Activated CD8-positive, alpha-beta memory T cell treated with anti-CD3 and anti-CD28 coated beads, Interleukin-2, amount 50 U/mL, for 4 hours (primary cell): ENCODE measurements at places on chromosomes 1 and 21.

DNA sequence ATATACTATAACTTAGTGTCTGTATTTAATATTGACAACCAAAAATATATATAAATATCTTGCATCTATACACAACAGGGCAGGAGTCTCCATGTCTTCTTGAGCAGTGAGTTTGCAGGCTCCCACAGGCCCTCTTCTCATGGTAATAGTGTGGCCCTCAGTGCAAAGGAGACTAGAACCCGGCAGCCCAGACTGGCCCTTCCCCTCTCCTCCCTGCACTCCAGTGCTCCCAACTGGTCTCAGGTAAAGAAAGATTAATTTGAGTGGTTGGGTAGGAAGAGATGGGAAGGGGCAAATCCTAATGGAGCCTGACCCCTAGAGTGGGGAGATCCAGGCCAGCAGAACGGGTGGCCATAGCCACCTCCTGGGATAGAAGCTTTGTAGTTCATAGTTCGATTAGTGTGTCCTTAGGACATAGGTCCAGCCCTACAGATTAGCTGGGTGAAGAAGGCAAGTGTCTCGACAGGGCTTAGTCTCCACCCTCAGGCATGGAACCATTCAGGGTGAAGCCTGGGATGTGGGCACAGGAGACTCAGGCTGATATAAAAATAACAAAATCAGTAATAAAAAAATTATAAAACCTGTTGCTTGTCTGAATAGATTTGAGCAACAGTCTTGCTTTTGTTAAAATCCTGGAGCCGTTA lies 32.3 kb downstream of the SLC2A1 start:
- DNase-seq = no peak

- DNase-seq = no peak
Measured at GRCh38 chr1:219302697-219303096, 129.0 kb downstream of the LYPLAL1 start.

GRCh38 chr1:18090636-18091035 lies 17.0 kb upstream of the IGSF21 start:
- DNase-seq = no peak

- no peak for DNase-seq
Measured at GRCh38 chr1:6580119-6580592, 362 bp downstream of the ZBTB48 start.

GRCh38 chr1:52554756-52555155 lies 1.9 kb upstream of the TUT4 start:
- DNase-seq = no peak
